CD4-positive, alpha-beta T cell treated with Interleukin-21 for 1 hour (primary cell): ENCODE measurements at places on chromosomes 2 and 18.

GRCh38 chr2:236026841-236027240 is 141.3 kb downstream of the GBX2 start:
- DNase-seq, result no peak

- no peak for DNase-seq
Measured at GRCh38 chr2:174166261-174166660, 82.1 kb downstream of the OLA1 start.

GRCh38 chr2:218145124-218145523 is 19.3 kb downstream of the CXCR2 start:
- DNase-seq, result no peak

DNA sequence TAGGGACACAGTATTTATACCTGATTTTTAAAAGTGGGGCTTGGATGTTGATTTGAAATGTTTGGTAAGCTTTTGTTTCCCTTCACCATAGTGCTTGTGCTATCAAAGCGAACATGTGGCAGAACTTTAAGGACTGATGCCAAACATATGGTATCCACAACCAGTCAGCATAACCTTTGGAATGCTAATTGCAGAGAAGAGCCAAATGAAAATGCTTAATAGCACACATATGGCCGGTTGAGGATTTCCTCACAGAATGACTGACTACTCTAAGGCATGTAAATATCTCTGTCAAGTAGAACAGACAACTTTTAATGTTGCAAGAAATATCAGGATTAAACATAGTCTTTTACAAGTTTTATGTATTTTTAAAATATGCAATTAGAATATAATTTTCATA is 120.9 kb upstream of the COL3A1 start:
- no peak for DNase-seq

- no peak for DNase-seq
Measured at GRCh38 chr2:231934441-231935206, 8.4 kb upstream of the NPPC start.

DNA sequence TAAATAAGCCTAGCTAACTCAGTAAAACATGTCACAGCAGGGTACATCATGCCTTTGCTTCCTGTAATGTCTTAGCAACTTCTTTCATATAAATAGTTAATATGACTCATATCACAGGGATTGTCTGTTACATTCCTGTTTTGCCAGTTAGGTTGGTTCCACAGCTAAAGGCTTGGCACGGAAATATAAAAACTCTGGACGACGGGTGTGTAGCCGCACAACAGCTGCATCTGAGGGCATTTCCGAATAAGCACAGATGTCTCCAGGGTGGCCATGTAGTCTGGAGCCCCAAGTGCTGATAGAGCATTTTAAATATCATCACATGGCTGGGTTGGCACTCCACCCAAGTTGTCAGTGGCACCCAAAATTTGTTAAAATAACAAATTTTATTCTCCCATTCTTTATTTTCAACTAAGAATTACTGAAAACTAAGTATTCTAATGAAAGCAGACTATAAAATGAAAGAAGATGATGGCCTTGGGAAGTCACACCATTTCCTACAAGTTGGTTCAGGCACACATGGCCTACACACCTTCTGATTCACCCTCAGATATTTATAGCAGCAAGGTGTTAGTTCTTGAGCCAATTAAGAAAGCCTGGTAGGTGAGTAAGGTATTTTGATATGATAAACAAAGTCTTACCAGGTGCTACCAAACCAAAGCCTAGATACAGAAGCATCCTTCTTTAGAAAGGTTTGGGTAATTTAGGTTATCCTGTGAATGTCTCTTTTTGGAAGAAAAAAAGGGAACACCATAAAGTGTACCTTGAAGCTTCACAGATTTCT is 61.8 kb upstream of the STK17B start:
- no peak for DNase-seq

GRCh38 chr2:157839162-157839801 is 36.8 kb downstream of the ACVR1 start:
- no peak for DNase-seq

DNA sequence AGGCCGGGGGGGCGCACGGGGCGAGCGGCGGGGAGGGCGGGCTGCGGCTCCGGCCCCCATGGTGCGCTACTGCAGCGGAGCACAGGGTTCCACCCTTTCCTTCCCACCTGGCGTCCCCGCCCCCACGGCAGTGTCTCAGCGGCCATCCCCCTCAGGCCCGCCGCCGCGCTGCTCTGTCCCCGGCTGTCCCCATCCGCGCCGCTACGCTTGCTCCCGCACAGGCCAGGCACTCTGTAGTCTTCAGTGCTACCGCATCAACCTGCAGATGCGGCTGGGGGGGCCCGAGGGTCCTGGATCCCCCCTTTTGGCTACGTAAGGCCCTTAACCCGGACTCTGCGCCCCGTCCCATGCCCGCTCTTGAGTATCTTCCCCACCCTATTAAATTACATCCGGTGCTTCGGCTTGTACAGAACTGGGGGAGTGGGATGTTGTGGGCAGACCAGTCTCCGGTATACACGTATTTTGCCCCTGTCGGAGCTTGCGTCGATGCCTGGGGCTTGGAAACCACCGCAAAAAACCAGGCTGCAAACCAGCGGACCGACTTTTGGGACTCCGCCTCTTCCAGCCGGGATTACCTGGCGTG is 598 bp upstream of the WBP1 start:
- peak; percentile 86 for DNase-seq

DNA sequence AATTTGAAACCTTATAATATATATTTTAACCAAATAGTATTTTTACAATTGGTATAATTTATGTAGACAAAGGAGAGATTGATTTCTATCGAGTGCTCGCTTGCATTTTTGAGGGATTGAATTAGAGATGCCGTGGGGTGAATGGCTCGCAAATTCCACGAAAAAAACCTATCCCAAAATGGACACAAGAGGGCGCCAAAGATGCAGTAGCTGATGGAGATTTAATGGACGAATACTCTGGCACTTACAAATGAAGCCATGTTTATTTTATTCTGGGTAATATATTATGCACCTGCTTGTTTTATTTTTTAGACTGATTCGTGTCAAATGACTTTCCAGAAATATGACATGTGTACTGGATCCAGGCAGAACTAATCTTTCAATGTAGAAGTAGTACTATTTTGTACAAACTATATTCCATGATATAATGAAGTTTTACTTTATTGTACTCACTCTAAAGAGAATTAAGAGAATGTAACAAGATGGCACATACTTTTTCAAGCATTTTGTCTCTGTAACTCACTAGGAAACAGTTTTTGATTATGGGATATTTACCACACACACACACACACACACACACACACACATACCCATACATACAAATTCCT is 505.4 kb downstream of the PLCL1 start:
- DNase-seq, result peak; percentile 64

- no peak for DNase-seq
Measured at GRCh38 chr2:239558661-239559060, 157.8 kb upstream of the HDAC4 start.

DNA sequence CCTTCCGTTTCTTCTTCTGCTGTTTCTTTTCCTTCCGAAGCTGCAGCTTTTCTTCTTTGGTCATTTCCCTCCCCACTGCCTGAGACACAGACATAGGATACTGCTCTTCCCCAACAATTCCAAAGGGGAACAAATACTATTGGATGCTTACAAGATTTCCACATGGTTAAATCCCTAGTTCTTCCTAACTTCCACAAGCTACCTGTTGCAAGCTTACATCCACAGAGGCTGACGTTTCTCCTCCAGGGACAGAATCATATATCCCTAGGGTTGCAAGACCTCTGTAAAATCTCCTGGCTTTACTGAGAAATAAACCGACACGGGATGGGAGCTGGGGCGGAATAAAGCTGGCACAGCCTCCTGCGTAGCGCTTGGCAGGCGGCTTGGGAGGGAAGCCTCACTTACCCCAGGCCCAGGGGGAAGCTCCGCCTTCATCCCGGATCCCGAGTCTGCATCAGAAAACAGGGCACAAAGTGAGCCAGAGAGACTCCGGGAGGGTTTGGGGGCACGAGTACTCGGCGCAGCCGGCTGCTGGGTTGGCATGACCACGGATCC is 590 bp downstream of the EIF2B4 start:
- DNase-seq, result no peak
